Effector CD8-positive, alpha-beta T cell (primary cell): ENCODE measurements at places on chromosomes 7 and 10.

DNA sequence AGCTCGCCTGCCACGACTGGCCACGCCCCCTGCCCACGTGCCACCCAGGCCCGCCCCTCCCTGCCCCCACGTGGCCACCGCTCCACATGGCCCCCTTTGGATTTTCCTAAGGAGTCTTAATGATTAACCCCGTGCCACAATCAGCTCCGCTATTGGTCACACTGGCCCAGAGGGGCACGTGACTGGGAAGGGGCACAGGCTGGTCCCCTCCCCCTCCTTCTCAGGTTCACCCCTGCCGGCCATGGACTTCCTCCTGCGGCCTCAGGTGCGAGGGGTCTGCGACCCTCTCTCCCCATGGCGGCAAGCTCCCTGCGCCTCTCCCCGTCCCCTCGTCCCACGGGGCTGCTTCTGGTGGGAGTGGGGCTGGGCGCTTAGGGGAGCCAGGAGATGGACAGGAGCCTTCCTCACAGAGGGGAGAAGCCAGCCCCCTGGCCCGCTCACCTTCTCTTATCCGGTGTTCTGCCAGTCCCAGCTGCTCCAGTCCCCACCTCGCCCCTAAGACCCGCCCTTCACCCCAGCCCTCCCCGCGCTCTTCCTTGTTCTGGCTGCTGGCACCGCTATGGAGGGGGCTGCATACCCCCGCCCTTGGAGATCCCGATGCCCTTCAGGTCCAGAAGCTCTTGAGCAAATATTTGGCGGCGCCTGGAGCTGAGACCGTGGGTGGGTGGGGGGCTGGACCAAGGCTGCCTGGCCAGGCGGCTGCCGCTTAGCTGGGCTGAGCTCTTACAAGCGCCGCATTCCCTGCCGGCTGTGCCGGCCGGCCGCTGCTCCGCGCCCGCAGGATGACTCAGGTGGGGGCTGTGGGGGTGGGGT lies 3.2 kb downstream of the SLC4A2 start:
- no peak for DNase-seq

GRCh38 chr10:12941966-12942365 lies 59.5 kb downstream of the CCDC3 start:
- no peak for DNase-seq

GRCh38 chr10:24929056-24929544 lies 23.3 kb downstream of the PRTFDC1 start:
- DNase-seq: no peak

- DNase-seq: no peak
Observed at GRCh38 chr7:70093205-70093904, 495.1 kb downstream of the AUTS2 start.

- DNase-seq: no peak
Observed at GRCh38 chr7:142787783-142788182, 17.0 kb downstream of the PRSS2 start.

DNA sequence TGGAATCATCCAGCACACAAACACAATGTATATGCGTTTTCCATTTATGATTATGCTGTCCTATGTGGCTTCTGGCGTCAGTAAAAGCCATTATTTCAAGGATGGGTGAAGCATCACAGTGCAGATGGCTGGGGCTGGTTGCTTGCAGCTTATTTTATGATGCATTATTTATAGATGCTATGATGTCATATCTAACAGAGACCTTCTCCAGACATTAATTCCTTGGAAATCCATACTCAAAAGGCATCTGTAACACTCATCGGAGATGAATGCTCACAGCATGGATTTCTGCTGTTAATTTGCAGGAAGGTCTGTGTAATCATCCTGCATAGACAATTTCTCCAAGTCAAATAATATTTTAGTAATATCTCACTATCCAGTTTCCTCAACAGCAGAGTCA lies 7.2 kb downstream of the RGS10 start:
- DNase-seq: no peak

GRCh38 chr7:2446676-2447075 lies 29.5 kb downstream of the GRIFIN start:
- no peak for DNase-seq

GRCh38 chr10:99115703-99116102 lies 119.9 kb downstream of the HPSE2 start:
- DNase-seq: no peak

DNA sequence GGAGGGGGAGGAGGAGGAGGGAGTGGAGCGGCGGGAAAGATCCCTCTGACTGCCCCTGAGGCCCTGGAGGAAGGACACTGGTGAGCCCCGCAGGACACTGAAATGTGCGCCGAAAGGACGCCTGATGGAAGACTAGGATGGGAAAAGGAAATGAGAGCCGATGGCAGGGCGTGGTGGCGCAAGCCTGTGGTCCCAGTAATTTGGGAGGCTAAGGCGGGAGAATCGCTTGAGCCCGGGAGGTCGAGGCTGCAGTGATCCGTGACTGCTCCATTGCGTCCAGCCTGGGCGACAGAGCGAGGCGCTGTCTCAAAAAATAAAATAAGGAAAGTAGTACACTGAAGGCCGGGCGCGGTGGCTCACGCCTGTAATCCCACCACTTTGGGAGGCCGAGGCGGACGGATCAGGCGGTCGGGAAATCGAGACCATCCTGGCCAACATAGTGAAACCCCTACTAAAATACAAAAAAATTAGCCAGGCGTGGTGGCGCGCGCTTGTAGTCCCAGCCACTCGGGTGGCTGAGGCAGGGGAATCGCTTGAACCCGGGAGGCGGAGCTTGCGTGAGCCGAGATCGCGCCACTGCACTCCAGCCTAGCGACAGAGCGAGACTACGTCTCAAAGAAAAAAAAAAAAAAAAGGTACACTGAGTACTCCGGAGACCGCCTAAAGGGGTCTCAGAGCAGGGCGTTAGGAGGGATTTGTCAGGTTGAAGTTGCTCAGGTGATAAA lies 561 bp upstream of the HNRNPF start:
- DNase-seq: peak; percentile 45

DNA sequence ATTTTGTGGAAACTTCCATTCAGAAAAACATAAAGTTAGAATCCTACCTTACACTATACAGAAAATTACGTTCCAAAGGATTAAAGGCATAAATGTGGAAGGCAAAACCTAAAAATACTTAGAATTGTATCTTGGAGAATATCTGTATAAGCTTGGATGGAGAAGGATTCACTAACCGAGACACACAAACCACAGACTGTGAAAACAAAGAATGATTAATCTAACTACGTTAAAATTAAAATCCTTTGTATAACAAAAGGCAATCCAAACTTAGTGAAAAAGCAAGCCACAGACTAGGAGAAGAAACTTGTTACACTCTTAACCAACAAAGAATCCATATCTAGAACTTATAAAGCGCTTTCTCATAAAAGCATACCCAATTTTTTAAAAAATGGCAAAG lies 678.8 kb downstream of the INHBA start:
- DNase-seq: no peak

DNA sequence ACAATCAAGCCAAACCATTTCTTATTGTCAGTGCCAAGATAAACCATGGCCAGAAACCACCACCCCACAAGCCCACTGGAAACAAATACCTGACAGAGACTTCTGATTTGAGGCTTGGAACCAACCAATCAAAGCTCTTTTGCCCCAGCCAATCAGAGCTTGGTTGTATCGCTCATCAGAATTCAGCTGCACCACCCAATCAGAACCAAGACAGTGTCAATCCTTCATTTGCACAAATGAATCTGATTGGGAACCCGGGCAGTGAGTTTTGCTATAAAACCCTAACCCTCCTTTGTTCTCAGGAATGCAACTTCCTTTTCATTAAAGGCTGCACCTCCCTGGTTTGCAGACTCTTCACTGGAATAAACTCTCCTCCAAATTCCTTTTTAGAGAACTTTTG lies 87.4 kb downstream of the ELAPOR2 start:
- DNase-seq: no peak

- no peak for DNase-seq
Observed at GRCh38 chr7:88151119-88151790, 68.6 kb downstream of the SRI start.

GRCh38 chr10:58590152-58590840 lies 77.6 kb downstream of the BICC1 start:
- DNase-seq: no peak

GRCh38 chr10:62386356-62387320 lies 12.5 kb downstream of the ZNF365 start:
- DNase-seq: no peak

DNA sequence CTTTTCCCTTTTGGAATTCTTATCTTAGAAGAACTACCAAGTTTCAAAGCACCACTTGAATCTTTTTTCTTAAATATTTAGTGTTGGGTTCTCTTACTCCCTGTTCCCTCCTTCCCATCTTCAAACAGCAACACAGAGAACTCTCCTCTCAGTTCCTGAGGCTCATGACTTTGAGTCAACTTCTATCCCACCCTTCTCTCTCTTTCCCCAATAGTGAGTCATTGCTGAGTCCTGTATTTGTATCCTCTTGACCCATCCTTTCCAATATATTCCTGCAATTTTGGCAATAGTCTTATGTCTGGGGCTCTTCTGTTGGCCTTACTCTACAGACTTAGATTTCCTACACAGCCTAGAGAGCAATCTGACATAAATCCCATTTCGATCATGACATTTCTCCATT lies 20.8 kb upstream of the JCAD start:
- no peak for DNase-seq

DNA sequence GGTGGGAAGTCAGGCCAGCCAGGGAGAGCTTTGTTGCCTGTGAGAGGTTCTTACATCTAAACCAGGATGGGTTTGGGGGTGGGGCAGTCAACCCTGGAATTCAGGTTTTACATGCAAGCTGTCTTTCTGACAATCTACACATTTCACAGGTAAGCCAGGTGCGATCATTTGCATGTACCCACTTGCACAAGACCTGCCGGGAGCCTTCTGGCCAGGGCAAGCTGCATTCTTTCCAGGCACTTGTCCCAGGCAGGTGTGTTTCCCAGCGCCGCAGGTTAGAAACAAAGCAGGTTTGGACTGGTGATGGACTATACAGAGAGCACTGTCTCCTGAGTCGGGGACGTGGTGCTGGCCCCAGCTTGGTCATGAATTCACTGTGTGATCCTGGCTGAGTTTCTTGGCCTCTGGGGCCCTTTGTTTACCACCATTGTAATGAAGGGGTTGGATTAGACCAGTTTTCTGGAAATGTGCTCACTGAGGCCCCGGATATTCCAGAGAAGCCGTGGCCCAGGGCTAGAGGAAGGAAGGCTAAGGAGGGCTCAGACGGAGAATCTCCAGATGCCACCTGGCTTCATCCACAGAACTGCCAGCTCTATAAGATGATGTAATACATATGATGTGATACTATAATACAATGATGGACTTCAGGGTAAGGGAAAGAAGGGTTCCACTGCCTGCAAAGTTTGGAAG lies 205.2 kb upstream of the SVIL start:
- DNase-seq: no peak

GRCh38 chr10:132845780-132846595 lies 60.0 kb upstream of the NKX6-2 start:
- DNase-seq: no peak

DNA sequence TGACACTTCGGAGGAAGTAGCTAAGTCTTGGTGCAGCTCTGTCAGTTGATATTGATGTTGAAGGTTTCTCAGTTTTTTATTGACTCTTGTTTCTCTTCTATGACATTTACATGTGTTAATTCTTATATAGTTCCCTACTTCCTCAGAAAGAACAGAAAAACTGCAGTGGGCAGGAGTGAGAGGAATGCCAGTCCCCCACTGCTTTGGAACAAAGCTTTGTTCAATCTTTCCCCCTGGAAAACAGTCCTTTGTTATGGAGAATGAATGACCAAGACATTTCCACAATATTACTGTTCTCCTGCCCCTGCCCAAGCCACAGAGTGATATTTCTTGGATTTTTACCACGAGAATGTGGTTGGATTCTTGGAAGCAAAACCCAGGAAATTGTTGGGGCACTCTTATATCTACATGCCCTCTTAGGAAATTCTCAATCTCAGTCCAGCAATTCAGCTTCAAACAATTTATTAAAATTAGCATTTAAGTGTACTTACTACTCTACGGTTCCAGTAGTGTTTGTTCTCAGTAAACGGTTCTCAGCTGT lies 258.0 kb upstream of the KCND2 start:
- DNase-seq: no peak
